IPS-NIHi11 (cell line): ENCODE measurements at places on chromosomes 1 and 21.

GRCh38 chr1:47229886-47230691, 1.9 kb downstream of the TAL1 start:
- DNase-seq, result no peak

GRCh38 chr1:214264196-214264595, 16.8 kb upstream of the SMYD2 start:
- no peak for DNase-seq

- no peak for DNase-seq
These were observed 109.1 kb downstream of the UCK2 start for GRCh38 chr1:165936542-165936941.

DNA sequence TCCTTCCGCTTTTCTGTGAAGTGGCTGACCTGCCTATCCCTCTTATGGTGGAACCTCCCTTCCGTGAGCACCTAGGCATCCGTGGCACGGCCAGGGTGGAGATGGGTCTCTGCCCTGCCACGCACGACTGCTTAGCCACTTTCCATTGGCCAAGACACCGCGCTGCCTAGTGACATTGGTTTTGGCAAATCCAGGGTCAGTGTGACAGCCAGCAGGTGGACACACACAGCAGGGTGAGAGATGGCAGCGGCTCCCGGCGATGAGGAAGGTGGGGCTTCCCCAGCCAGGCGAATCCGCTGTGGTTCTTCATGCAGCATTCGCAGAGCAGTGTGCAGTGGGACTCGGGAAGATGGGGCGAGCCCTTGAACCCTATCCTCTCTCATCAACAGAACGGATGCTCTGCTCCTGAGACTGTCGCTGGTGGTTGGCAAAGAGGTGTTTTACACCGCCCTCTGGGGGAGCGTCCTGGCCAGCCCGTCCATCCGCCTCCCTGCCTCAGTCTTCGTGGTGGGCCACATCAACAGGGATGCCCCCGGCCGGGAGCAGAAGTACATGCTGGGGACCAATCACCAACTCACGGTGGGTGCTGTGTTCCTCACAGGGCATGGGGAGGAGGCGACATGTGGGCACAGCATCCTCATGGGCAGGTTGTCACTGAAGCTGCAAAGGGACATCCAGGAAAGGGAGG, 51.8 kb downstream of the DOP1B start:
- no peak for DNase-seq

DNA sequence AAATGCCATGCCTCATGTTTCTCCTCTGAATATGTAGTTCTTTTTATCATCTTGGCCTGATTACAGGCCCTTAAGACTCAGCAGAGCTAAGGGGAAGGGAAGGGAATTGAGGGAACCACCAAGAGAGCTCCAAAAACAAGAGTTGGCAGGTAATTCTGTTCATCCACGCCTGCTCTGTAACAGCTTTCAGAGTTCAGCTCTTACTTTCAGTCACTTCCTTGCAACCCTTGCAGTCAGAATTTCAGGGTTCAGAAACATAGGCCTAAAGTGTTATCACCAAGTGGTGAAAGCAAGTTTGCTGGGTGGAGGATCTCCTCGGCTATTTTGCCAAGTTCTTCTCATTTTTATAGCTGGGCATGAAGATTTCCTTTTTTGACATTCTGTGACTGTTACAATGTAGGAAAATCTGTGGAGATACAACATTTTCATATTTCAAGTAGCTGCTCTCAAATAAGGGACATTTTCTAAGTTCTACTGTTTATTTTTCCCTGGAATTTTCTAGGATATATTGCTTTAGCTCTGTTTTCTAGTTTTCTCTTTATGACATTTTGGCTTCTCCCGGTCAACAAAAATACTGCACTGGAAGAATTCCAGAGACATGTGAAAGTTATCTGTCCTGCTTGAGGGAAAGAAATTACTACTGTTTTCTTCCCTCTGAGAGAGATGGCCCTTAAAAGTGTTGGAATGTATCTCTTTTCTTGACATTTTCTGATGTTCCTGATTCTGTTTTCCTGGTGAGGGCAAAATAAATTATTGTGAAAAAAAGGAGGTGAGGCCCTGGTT, 251.8 kb upstream of the ST6GALNAC5 start:
- DNase-seq, result no peak

DNA sequence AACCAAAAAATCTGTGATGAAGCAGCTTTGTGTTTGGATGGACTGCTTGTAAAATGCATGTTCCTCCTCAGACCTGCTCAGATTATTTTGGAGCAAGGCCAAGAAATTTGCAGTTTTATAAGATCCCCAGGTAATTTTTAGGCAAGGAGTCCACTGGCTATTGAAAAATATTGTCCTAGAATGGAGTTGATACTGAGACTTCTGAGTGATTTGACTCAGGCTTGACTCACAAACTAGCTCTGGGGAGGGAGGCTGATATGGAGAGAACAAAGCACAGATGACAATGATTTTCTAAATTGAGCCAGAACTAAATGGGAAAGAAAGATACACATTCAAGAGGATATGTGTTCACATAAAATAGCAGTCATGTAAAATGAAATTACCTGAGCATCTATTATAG, 36.7 kb downstream of the AGL start:
- DNase-seq, result no peak

DNA sequence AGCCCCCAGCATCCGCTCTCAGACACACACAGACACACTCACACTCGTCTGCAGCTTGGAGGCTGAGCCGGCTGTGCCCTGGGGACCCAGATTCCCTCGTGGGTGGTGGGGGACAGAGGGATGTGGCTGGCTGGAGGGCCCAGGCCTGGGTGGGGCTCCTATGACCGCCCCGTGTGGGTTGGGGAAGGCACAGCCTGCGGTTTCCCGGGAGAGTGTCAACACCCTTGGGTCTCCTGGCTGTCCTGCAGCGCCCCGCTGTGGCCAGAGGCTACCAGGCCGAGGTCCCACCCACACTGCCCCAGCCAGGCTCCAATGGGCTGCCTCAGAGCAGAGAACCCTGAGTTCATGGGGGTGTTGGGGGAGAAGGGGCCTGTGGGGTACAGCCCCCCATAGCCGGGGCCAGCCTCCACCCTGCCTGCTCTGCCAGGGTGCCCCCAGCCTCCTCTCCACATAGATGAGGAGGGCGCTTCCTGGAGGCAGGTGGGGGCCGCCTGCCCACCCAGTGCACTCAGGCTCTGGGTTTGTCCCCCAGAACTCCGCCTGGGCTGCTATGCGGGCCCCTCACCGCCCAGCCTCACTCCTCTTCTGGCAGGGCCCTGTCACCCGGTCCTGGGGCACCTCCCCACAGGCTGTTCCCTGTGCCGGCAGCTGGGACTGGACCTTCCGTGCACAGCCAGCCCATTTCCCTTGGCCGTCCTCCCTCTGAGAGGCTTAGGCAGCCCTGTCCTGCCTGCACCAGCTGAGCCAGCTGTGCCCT, at the start of gene TTC34:
Gene TTC34 (minus strand): TSS at position 159 of the 757 bp plus-strand sequence. CDS start 866 bp downstream, outside the sequence.
- DNase-seq, result peak; percentile 49

DNA sequence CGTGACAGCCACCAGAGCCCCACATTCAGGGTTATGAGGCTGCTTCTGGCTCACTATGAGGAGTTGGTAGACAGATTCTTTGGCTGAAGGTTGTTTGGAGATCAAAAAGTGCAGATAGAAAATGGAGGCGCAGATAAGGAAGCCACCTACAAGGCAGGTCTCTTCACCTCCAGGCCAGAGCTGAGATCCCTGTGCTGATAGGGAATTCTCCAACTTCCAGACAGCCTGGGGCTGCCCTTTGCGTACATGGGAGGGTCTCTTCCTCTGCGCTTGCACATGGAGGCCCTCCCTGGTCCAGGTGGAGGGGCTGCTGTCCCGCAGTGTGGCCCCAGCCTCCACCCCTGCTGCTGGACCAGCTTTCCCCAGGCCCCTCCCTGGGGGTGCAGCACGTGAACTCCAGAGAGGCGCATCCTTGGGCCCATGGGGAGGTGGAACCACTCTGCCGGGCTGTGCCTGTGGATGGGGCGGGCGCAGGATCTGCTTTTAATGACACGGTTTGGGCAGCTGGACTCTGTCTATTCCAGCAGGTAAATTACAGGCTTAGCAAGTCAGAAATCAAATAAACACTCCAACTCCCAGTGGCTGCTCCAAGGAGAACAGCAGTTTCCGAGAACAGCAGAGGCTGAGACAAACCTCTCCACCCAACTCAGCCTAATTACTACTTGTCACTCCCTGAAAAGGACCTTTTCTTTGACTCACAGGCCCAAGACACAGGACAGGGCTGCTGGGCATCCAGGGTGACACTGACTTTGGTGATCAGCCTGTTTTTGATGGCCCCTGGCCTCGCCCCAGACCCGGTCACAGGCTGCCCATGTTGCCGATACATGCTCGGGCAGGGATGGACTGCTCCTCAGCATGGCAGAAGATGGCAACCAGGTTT, 12.4 kb downstream of the OXCT2 start:
- no peak for DNase-seq

DNA sequence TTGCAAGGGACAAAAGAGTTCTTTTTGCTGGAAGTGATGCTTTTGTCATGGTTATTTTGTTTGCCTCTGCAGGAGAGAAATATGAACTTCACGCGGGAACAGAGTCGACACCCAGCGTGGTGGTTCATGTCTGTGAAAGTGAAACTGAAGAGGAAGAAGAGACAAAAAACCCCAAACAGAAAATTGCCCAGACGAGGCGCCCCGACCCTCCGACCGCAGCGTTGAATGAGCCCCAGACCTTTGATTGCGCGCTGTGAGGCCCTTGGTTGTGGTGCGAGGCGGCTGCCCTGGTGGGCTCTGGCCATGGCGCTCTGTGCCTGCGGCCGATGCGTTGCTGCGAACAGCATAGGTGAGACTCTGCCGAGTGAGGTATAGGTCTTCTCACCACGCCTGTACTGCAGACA, 20.9 kb upstream of the NCMAP start:
- DNase-seq, result no peak

DNA sequence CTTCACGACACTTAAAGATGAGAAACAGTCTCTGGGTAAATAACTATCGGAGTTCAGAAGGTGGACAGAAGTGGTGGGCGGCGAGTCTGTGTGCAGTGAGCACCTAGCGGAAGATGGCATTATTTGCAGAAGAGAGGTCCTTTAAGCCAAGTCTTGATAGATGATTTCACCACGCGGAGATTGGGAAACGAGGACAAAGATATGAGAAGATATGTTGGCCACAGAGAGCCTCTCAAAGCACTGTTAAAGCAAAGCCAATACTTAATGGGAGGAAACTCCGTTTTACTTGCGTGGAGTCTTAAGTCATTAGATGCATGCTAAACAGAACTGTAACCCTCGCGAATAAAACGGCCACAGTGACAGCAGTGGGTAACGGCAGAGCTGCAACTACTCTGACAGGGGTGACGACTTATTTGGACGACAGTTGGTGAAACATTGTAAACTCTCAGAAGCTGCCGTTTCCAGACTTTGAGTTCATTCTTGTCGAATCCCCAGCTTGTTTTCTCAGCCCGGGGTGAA, 577 bp upstream of the CEP350 start:
- peak; percentile 12 for DNase-seq

DNA sequence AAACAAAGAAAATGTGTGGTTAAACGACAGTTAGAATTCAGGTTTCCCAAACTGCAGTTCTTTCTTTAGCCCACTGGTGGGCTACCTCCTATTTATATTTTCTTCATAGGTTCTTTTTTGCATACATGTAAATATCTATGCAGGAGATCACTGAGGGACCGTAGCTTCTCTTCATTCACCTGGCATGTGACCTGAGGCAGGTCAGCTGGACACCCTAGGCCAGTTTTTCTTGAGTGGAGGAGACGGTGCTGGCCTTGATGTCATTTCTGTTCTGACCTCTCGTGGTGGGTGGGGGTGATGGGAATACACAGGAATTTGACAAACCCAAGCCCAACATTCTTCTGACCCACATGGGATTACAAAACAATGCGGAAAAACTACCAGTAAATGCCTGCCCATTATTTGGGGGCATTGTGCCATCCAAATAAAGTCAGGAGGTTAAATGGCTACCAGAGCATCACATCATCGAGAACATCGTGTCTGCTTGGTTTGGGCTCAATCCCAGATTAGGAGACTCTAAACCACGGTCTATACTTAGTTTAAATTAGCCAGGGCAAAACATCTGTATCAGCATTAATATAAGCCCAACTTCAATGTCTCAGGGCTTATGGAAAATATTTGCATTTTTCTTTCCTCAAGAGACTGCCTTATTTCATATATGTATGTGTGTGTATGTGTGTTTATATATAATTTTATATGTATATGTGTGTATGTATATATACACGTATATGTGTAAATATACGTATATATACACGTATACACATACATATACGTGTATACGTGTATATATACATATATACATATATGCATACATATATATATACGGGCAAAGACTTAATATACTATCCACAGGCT, 7.4 kb upstream of the IRF2BP2 start:
- no peak for DNase-seq

DNA sequence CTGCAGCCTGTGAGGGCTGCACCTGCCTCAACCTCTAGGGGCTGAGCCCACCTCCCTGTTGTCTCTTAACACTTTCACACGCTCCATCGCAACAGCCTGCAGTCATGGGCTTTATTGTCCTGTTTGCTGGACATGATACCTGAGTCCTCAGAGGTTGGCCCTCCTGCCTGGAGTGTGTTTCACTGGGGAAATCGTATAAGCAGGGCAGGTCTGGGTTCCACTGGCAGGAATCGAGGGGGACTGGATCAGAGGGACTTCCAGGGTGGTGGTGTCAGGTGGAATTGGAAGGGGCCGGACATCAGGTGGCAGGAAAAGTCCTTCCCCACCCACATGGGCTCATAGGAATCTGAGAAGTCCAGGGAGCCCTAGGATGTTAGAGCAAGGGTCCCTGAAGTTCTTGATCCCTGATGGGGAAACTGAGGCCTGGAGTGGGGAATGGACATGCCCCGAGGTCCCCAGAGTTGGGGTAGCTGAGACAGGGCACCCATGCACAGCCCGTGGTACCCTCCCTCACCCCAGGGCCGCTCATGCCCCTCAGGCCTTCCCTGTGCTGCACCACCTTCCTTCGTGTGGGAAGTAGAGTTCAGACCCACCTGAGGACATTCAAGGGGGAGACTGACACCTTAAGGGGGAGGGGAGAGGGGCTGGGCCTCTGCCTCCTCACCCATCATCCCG, 66.6 kb downstream of the PIK3CD start:
- DNase-seq, result no peak
